ENCODE measurements at places on chromosomes 7 and 10.

GRCh38 chr10:36236931-36237330 is 594.8 kb upstream of the FZD8 start:
- no peak for DNase-seq

- DNase-seq, result no peak
These were observed 523.1 kb downstream of the LRMDA start for GRCh38 chr10:75954486-75954885.

DNA sequence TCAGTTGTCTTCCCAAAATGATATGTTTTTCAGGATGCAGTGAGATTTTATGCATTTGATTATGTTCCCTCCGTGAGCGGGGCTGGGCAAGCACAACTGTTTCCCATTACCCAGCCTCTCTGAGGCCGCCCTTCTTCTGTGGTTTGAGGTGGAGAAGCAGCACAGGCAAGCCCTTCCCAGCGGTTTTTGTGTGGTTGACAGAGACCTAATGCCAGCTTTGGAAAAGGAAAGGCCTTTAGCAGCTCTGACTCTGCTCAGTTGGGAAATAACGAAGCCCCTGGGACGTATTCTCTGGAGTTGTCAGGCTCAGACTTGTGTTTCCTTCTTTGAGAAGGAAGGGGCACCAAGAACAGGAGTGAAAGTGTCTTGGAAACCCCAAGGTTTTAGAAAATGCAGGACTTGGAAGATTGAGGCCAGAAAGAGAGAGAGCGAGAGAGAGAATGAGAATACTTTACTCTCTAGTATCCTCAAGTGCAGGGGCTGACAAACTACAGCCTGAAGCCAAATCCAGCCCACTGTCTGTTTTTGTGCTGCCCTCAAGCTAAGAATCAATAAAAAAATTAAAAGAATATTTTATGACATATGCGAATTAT is 20.6 kb upstream of the PDCD4 start:
- DNase-seq, result peak; percentile 56

- DNase-seq, result no peak
These were observed 14.7 kb upstream of the LRRN3 start for GRCh38 chr7:111076205-111076604.

- DNase-seq, result no peak
These were observed 28.6 kb downstream of the JAZF1 start for GRCh38 chr7:28151965-28152364.

GRCh38 chr10:20976390-20976789 is 79.3 kb upstream of the NEBL start:
- DNase-seq, result no peak

- DNase-seq, result peak; percentile 47
These were observed 254.8 kb upstream of the ZNF32 start for GRCh38 chr10:43903451-43903850.

GRCh38 chr7:116524609-116525297 is at the start of gene CAV1:
Gene CAV1 (plus strand): TSS chr7:116525036. CDS start chr7:116525063, 27 bp downstream.
- DNase-seq, result peak; percentile 88

DNA sequence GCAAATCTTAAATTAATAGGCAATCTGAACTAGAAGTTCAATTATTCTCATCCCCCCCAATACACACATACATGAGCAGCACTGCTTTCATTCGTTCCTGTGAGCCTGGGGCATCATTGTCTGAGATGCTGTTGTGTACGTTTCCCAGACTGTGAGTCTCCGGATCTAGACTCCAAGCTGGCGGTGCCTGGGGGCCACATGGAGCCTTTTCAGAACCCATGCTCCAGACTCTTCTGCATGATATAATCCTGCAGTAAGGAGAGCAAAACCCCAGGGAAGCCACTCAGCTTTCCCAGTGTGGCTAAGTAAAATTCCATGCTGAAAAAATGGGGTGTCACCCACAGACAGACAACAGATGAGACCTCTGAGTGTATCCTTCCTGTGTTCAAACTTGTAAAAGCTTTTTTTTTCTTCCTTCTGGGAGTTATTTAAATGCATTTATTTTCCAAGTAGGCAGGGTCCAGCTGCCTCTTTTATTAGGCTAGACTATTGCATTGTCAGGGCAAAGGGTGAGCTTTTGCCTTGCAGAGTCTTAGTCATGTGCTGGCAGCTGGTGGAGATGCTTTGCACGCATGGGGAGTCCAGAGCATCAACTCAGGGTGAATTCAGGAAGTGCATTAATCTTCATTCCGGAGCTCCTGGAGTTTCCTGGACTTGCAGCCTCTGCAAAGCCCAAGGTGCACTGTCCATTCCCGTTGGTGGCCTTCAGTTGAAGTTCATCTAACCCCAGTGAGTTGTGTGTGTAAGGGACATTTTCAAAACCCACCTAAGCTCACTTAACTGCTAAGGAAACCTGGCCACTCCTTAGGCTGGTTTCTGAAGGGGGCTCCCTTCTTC is 185.7 kb upstream of the ADO start:
- no peak for DNase-seq

- DNase-seq, result no peak
These were observed 47.9 kb downstream of the PWWP2B start for GRCh38 chr10:132444877-132445351.

DNA sequence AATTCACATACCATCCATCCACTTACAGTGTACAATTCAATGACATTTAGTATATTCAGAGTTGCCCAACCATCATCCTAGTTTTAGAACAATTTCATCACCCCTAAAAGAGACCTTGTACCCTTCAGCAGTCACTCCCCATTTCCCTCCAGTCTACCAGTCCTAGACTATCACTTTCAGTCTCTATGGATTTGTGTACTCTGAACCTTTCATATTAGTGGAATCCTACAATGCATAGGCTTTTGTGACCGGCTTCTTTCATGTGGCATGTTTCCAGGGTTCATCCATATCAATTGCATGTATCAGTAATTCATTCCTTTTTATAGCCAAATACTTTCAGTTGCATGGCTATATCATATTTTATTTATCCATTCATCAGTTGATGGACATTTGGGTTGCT is 53.5 kb upstream of the SEMA3E start:
- DNase-seq, result no peak

DNA sequence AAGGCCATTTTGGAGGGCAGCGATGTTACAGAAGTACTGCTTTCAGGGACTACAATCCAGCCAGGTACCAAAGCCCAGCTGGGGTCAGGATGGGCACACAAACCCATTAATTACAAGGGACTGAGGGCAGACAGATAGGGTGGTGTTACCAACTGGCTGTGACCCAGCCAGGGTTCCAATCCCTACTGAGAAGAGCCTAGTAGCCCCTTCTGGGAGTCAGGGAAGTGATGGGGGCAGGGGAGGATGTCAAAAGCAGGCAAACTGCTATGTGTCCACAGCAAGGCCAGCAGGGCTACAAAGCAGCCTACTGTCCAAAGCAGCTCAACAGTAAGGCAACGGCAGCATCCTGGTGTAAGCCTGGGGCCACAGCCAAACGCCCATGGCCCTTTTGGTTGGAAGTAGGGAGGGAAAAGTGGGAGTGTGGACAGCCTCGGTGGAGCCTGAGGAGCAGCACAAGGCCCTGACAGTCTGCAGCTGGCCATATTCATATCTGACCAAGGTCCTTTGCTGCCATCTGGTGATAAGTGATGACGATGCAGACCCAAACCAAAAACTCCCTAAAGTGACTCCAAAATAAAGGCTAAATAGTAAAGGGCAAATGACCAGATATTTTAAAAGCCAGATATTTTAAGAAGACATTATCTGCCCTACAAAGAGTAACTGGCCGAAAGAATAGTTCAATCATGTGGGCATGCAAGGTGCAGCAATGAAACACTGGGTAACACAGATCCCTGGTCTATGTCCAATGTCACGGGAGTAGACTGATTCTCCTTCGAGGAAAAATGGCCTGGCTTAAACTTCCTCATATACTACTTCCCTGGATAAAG is 56.9 kb downstream of the XPNPEP1 start:
- peak; percentile 58 for DNase-seq

DNA sequence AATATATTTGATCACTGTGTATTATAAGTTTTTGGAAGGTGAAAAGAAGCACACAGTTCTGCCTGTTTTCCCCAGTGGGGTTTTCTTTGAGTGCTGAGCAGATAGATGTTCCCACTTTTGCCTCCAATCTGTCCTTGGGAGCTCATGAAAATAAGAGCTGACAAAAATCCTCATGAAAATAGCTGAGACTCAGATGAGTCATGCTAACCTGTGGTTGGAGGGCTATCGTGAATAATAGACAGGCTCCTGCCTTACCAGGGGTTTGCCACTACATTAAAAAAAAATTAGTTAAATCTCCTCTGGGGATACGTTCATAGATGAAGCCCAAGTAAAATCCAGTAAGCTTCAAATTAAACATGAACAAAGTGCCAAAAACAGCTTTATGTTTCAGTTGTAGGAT is 10.9 kb upstream of the AOAH start:
- no peak for DNase-seq

DNA sequence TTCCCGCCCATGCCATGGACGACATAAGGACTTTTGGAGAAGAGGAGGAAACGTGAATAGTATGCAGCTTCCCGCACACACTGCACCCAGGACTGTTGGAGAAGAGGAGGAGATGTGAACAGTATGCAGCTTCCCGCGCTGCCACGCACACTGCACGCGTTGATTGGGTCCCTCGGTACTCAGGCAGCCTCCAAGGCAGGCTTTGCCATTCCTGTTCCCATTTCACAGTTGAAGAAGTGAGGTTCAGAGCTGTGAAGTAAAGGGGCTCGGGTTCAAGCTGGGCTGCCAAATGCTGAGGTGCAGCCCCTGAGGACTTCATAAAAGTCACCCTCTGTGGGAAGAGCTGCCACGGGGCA is 147.9 kb upstream of the FAM20C start:
- DNase-seq, result no peak

DNA sequence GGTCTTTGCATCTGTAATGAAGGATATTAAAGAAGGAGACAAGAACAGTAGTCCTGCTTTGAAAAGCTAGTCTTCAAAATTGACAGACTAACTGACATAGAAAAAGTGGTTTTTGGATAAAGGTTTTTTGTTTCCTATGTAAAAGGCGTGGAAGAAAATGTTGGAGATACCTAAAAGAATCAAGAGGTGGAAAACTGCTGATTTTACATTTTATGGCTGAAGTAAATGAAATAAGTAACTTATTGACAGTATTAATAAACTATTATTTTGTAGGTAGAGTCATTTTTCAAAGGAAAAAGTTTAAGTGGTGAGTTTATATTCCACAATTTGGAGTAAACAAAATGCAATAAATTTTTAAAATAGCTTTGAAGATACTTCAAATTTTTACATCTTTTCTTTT is 12.6 kb upstream of the HELLS start:
- DNase-seq, result no peak

DNA sequence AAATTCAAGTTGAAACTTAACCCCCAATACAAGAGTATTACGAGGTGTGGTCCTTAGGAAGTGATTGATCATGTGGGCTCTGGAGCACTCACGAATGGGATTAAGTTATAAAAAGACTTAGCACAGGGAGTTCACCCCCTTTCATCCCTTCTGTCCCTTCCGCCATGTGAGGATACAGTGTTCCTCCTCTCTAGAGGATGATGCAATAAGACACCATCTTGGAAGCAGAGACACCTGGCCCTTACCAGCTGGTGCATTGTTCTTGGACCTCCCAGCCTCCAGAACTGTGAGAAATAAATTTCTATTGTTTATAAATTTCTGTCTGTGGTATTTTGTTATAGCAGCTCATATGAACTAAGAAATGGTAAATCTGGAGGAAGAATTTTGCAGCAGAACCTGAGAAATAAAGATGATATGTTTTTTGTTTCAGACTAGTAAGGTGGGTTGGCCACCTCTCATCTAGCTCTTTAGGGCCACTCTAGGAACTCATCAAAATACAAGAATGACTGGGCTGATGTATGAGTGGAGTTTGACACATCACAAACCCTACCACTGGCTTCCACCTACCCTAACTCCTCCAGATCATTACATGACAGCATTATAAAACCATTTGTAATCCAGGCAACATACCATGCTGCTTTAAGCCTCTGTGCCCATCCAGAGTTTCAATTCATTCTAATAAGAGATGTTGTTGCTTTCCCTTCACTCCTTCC is 22.4 kb downstream of the SLC26A5 start:
- DNase-seq, result no peak

GRCh38 chr10:59887006-59887405 is 19.4 kb downstream of the CCDC6 start:
- DNase-seq, result no peak

DNA sequence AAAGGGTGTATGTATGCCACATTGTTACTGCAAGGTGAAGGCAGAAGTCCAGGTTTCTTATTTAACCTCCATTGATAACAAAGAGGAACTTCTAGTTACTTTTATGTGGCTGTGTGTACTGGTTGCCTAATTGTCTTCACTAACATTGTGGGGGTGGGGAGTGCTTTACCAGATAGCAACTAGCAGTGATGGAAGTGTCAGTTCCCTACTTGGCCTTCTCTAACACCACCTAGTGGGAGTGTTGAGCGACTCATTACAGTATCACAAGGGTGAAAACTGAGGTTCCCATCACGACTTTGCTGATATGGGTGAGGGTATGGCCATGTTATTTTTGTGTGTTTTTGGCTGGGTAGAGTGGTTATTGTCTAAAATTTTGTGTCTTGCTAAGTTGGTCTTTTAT is 274.4 kb downstream of the THSD7A start:
- DNase-seq, result no peak

GRCh38 chr7:36408589-36408988 is 18.9 kb downstream of the ANLN start:
- no peak for DNase-seq

GRCh38 chr10:99743841-99744240 is 11.8 kb downstream of the CUTC start:
- DNase-seq, result no peak

DNA sequence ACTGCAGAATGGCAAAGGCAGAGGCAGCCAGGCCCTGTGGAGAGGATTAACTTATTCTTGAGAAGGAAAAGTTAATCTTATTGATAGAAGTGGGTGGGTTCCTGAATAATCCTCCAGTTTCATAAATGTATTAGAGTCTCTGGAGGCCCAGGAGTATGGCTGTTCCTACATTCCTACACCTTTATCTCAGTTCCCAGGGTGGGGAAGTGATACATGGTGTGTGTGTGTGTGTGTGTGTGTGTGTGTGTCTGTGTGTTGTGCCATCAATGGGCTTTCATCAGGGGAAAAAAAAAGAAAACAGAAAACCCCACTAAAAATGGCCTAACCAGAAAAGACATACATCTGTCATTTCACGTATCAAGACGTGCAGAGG is 22.0 kb upstream of the GSDME start:
- DNase-seq, result no peak
